ENCODE measurements at places on chromosomes 5 and 9.

- DNase-seq: no peak
These were observed 20.1 kb downstream of the BTNL9 start for GRCh38 chr5:181060231-181060590.

- DNase-seq: no peak
These were observed 25.9 kb downstream of the QRFP start for GRCh38 chr9:130870491-130871381.

GRCh38 chr5:44842496-44843282 lies 33.9 kb downstream of the MRPS30 start:
- no peak for DNase-seq

- peak; percentile 82 for DNase-seq
These were observed 50.0 kb upstream of the SLC25A51 start for GRCh38 chr9:37953775-37954437.

DNA sequence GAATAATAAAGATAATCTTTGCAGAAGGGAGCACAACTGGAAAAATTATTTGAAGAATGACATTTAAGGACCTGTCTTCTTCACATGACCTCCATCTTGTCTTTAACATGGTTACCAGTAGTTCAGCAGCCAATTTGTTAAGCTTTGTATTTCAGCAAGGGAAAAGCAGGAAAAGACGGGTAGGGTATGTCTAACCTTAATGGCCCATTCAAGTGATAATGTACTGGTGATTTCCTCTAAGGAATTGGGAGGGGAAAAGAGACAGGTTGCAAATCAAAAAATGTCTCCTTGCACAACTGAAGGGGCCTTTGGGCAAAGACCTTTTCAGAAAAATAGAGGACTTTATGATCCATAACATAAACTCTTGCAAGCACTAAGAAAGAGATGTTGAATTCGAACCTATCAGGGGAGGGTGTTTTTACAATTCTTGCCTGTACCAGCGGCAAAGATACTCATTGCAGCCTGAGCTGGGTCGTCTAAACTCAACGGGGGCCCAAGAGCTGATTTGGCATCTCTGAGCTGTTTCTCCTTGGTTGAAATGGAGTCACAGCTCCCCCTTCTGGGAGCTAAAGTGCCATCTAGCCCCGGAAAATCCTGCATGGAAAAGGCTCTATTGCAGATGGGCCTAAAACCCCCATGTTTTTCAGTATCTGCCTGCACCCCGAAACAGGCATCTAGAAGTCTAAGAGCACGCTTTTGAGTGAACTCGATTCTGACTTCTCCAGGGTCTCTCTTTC lies 3.8 kb downstream of the BRINP1 start:
- DNase-seq: no peak

DNA sequence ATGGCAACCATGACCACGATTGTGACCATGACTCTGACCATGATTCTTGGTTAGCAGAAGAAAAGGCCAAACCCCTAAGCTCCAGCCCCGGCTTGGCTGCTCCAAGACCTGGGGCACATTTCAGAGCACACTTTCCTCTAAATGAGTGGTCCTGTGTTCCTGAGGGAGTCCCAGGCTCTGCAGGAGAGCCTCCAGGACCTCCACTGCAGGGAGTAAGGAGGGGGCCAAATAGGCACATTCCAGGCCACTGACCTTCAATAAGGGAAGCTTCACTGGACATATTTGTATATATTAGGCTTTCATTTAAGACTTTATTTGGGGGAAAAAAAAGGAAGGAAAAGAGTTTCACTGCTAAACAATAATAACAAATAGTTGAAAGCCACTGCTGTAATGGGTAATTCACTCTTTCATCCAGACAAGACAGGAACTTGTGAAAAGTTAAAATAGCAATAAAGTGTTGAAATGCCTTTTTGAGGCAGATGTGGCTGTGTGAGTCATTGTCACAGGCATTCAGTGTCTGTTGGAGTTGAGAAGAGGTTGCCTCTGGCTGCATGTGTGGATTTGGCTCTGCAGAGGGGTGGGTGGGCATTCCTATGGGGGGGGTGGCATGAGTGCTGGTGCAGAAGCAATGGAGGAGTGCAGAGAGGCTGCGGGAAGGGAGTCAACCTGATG lies 63.9 kb upstream of the TGFBR1 start:
- DNase-seq: no peak

DNA sequence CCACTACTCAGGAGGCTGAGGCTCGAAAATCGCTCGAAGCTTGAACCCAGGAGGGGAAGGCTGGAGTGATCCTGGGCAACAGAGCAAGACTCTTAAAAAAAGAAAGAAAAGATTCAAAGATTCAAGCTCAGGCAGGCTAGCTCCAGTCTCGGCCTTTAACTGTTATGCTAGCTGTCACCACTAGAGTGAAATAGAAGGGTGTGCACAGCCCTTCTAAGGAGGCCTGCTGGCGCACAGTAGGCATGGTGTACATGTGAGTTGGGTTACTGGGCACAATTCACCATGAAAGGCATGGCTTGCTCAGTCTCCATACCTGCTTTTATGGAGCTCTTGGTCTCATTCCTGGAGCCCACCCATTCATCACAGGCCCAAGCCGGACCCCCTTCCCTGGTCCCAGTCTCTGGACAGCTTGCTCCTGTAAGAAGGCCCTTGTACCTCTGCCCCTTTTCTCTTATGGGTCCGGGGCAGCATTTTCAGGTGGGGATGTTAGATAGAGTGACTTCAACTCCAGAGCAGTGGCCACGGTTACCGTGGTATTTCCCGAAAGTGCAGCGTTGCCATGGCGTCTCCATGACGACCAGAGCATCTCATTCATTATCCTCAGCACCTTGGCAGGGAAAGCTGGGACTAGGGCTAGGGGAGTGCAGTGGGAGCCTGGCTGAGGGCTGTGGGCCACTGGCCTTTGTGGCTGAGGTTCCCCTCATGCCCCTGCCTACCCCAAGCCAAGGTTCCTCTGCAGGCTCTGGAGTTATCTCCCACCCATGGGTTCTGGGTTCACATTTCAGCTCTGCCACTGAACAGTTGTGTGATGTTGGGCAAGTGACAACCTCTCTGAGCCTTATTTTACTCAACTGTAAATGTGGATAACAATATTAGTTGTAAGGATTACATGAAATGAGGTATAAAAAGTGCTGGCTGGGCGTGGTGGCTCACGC lies 5.7 kb downstream of the NDST1 start:
- DNase-seq: no peak

DNA sequence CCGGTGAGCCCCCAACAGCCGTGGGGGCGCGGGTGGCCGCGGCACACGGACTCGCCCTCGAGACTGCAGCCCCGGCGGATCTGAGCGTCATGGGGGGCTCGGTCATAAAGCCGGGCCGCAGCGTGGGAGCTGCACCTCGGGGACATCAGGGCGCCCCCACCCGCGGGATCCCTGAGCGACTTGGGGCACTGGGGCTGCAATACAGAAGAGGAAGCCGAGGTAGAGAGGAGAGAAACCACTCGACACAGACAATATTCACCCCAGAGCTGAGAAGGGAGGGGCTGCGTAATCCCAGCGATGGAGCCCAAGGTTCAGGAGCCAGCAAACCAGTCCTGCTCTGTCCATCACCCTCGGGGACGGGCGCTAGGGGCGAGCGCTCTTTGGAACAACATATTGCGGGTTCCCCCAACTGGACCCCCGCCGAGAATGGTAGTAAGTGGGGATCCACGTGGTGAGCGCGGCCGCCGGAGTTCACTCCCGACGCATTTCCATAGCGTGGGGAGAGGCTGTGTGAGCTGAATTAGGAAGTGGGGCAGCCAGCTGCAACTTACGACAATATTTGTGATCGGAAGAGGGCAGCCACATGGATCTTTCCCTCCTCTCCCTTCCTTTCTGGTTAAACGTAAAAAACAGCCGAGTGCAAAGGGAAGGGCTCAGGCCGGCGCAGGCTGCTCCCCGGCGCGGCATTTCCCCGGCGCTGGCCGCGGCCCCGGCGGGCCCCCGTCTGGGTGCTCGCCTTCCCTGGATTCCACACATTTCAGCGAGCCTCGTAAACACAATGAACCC lies 9.9 kb downstream of the PTCH1 start:
- peak; percentile 42 for DNase-seq
